ENCODE measurements at places on chromosomes 4 and X.

GRCh38 chr4:99248714-99249113 is 29.7 kb upstream of the ADH6 start:
- DNase-seq: no peak

- no peak for DNase-seq
Measured at GRCh38 chr4:173318240-173318639, 15.9 kb downstream of the HMGB2 start.

- no peak for DNase-seq
Measured at GRCh38 chr4:180530787-180531186, 1712.4 kb upstream of the TENM3 start.

DNA sequence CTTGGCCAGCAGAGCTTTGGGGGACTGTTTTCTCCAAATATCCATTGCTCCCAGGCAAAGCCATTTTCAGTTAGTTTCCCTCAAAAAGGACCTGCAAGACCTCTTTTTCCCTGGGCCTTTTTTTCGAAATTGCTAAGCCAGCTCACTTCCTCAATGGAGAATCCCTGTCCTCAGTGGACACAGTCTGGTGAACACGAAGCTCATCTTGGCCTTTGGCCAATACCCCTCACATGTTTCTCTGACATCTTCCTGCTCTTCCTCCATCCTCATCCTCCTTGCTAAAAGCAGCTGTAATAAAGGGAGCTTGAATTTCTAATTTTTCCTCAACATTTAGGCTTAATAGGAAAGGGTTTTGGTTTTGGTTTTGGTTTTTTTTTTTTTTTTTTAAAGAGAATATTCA is 17.6 kb upstream of the PRPS1 start:
- peak; percentile 14 for DNase-seq

GRCh38 chrX:456551-457291 is 70.0 kb upstream of the PPP2R3B start:
- no peak for DNase-seq

- no peak for DNase-seq
Measured at GRCh38 chr4:162502109-162502508, 338.3 kb upstream of the FSTL5 start.

- no peak for DNase-seq
Measured at GRCh38 chrX:39862963-39863362, 234.8 kb downstream of the BCOR start.

GRCh38 chr4:83012200-83012686 is 1.6 kb upstream of the LIN54 start:
- peak; percentile 9 for DNase-seq
